GM20000 (cell line): ENCODE measurements at places on chromosomes 16 and 17.
A peak's percentile ranks its signal among the peaks of the same experiment; 100 is the strongest.

- DNase-seq = no peak
Observed at GRCh38 chr16:12752159-12752558, 51.5 kb downstream of the CPPED1 start.

DNA sequence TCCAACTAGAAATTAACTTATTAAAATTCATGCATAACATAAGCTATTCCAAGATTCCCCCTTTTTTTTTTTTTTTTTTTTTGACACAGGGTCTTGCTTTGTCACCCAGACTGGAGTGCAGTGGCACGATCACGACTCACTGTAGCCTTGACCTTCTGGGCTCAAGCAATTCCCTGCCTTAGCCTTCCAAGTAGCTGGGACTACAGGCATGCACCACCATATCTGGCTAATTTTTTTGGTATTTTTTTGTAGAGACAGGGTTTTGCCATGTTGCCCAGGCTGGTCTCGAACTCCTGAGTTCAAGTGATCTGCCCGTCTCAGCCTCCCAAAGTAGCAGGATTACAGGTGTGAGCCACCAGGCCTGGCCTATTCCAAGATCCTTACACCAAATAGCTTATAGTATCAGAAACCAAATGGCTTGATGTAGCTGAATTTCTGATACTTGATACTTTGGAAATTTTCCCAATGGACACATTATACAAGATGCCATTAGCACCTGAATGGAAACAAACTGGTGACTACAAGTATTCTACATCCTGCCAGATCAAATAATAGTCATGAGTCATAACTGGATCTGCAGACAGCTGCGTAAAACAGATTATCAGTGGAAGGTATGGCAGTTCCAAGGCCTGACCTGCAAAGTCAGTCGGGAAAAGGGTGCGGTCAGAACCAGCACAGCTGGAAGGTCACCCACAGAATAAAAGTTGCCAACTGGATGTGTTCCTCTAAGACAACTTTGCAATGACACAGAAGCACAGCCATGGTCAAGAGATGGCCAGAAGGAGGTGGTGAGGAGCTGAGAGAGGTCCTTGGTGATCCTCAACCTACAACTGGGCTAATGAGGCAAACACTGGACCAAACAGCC is 14.5 kb downstream of the TUBG1 start:
- DNase-seq = no peak

- DNase-seq = peak; percentile 51
Observed at GRCh38 chr17:67041941-67042899, 2.1 kb upstream of the CACNG1 start.

DNA sequence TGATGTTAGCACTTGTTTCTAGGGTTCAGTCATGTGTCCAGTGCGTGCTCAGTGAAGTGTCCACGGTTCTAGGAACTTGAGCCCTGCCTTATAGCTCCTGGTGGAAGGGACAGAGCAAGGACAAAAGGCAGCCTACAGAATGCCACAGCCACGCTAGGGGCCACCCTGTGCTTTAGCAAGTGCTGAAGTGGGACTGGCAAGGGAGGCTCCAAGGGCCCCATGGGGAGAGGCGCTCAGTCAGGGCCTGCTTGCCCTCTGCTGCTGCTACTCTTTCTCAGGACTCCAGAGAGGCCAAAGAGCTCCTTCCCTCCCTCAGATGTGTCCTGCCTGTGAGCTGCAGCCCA is 6.8 kb downstream of the NT5C start:
- DNase-seq = no peak

GRCh38 chr17:5610956-5611355 is 26.6 kb upstream of the NLRP1 start:
- no peak for DNase-seq

- DNase-seq = peak; percentile 87
Observed at GRCh38 chr16:49855280-49855821, 561 bp downstream of the ZNF423 start.

- DNase-seq = peak; percentile 81
Observed at GRCh38 chr17:42980766-42981397, 517 bp downstream of the RUNDC1 start.

GRCh38 chr17:57892820-57893595 is 43.2 kb upstream of the MRPS23 start:
- no peak for DNase-seq

DNA sequence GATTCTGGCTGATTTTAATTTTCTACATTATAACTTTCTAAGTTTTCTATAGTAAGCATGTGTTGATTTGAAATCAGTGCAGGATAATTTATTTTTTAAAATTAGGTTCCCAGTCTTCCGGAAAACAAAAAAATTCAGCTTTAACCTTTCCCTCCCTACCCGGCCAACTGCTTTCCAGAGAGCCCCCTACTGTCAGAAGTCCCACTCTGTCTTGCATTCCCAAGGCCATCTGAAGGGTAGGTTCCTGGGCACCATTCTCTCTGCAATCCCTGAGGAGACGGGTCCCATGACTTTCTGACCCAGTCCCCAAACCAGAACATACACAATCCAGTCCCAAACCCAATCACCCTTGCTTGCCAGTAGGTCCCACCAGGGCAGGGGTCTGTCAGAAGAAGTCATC is 200.3 kb downstream of the CYLD start:
- DNase-seq = no peak

GRCh38 chr16:1919327-1919998 is 1.2 kb upstream of the HS3ST6 start:
- no peak for DNase-seq

DNA sequence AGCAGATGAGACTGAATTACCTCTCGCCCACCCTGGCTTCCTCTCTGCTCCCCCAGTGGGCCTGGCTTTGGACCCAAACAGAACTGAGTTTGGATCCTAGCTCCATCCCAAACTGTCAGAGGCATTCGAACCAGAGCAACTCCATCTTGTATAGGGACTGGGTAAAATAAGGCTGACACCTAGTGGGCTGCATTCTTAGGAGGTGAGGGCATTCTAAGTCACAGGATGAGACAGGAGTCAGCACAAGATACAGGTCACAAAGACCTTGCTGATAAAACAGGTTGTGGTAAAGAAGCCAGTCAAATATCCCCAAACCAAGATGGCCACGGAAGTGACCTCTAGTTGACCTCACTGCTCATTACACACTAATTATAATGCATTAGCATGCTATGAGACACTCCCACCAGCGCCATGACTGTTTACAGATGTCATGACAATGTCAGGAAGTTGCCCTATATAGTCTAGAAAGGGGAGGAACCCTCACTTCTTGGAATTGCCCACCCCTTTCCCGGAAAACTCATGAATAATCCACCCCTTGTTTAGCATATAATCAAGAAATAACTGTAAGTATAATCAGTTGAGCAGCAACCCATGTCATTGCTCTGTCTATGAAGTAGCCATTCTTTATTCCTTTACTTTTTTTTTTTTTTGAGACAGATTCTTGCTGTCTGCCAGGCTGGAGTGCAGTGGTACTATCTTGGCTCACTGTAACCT is 44.4 kb downstream of the LYRM1 start:
- no peak for DNase-seq

GRCh38 chr16:15482068-15482747 is 47.8 kb downstream of the BMERB1 start:
- DNase-seq = no peak

- DNase-seq = peak; percentile 35
Observed at GRCh38 chr17:75315541-75316243, 26.5 kb upstream of the SLC25A19 start.

GRCh38 chr17:77322514-77323412 is 182.0 kb downstream of the SEC14L1 start:
- DNase-seq = peak; percentile 43

GRCh38 chr16:8459085-8459733 is 131.1 kb downstream of the TMEM114 start:
- DNase-seq = no peak

- peak; percentile 73 for DNase-seq
Observed at GRCh38 chr17:68435876-68436842, 21.1 kb downstream of the WIPI1 start.

GRCh38 chr17:5042157-5043022 is 7.2 kb upstream of the SLC52A1 start:
- no peak for DNase-seq

DNA sequence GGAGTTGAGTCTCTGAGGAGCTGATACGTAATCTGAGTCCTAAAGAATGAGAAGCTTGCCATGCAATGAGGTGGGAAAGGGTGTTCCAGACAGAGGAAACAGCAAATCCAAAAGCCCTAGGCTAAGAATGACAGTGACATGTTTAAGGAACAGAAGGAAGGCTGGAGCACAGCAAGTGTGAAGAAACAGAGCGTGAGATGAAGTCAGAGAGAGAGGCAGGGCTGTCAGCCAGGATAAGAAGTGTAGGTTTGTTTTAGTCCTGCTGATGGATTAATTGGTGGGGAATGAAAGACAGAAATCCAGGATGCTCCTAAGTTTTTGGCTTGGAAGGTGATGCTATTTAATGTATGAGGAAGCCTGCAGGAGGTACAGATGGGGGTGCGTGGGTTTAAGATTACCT is 14.5 kb downstream of the MMP28 start:
- DNase-seq = no peak

GRCh38 chr16:49918257-49918656 is 62.3 kb upstream of the ZNF423 start:
- DNase-seq = no peak

DNA sequence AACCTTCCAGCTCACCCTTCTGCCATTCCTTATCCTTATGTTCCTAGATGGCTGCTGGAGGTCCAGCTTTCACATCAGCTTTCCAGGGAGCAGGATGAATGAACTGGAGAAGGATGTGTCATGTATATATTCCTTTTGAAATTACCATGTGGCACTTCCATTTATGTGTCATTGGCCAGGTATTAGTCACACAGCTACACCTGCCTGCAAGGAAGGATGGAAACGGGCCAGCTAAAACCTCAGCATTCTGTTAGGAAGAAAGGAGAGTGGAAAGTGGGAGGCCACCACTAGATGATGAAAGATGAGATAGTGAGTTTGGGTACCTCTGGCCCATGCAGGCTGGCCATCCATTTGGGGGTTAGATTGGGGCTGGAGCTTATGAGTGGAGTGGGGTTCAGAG is 67.5 kb downstream of the KSR1 start:
- no peak for DNase-seq

- DNase-seq = no peak
Observed at GRCh38 chr16:53370827-53371226, 63.4 kb upstream of the RBL2 start.

- DNase-seq = peak; percentile 63
Observed at GRCh38 chr17:33520426-33521330, 227.6 kb upstream of the ASIC2 start.

- no peak for DNase-seq
Observed at GRCh38 chr16:26830428-26831127, 236.1 kb upstream of the C16orf82 start.

DNA sequence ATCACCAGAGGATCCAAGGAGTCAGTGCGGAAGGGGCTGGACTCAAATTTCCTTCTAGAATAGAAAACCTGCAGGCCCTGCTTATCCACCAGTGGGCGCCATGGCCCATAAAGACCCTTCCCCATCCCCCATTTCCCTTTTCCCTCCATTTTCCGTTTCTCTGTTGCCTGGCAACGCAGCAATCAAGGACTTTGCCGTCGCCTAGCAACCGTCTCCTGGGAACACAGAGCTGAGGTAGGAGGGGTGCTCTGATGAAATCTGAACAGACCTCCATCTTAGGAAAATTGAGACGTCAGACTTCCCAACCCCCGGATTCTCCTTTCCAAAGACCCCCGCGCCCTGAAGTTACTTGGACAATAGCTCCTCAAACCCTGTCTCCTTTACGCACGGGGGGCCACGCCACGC is 5.7 kb downstream of the DLG4 start:
- DNase-seq = peak; percentile 70

DNA sequence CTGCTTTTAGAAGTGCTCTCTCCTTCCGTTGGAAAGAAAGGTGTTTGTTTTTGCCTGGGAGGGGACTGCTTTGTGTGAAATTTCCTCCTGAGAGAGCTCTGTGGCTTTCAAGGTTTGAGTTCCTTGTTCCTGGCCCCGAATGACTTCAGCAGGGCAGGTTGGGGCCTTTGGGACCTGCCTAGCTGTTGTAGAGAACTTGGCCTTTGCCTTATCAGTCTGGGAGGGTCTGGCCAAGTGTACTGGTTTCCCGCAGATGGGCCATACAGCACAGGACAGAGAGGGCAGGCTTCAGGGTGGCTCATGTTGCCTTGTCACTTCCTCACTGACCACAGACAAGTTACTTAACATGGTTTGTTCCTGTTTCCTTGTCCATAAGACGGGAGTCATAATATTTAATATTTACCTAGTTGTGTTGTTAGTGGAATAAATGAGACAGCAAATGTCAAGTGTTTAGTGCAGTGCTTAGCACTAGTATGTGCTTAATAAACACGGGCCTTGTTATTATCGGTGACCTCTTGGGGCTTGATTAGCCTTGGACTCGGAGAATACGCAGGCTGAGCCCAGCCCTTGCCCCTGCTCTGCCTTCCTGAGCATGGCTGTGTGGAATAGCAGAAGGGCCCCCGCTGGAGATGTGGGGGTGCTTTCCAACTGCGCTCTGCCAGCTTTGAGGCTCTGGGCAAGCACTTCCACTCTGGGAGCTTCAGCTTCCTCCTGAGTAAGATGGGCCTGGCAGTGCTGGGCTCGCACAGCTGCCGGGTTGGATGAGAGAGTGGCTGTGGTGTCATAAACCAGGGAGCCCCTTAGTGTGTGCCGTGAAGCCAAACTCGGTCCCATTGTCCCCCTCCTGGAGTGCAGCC is 6.6 kb downstream of the PRSS8 start:
- no peak for DNase-seq

DNA sequence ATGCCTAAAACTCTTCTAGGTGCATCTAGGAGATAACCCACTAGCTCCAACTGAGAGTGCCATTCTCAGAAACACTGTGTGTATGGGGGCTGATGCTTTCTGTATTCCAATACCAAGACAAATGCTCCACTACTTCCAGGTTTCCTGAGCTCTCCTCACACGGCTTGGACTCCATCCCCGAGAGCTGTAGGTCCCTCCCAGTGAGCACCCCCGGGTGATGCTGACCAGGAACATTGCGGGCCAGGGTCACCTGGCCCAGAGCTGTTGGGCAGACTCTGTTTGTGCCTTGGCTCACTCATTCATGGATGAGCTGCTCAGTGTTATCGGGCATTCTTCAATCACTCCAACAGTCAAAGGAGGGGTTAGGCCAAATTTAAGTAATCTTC is 7.0 kb downstream of the CUEDC1 start:
- DNase-seq = no peak

- DNase-seq = no peak
Observed at GRCh38 chr17:41638941-41639340, 14.6 kb upstream of the KRT17 start.

- no peak for DNase-seq
Observed at GRCh38 chr17:51045621-51046020, 75.0 kb downstream of the SPAG9 start.

DNA sequence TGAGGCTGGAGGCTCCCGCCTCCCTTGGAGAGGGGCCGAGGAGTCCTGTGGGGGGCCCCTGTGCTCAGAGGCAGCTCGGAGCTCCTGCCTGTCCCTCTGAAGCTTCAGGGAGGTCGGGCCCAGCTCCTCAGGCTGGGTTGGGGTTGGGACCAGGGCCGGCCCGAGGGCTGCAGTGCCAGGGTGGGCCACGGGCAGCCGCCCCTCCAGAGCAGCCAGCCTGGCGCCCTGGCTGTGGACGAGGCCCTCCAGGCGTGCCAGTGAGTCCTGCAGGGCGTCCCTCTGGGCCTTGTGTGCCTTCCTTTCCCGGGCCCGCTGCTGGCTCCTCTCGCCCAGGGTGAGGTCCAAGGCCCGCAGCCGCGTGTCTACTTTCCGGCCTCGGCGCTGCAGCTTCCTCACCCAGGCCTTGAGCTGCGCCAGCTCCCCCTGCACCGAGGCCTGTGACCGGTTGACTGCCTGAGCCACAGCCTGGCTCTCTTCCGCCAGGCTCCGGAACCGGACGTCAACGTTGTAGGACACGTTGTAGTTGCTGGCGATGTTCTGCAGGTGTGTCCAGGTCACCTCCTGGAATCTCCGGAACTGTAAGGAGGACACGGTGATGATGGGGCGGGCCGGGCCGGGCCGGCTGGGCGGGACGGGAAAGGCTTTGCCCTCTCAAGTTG is 1.2 kb downstream of the PTX4 start:
- DNase-seq = no peak

- DNase-seq = no peak
Observed at GRCh38 chr16:67917852-67918236, 13.8 kb downstream of the CTRL start.
